WERI-Rb-1 (cell line): ENCODE measurements at places on chromosomes 12 and 14.
A peak's percentile ranks its signal among the peaks of the same experiment; 100 is the strongest.

GRCh38 chr12:49649445-49649844 lies 26.1 kb downstream of the PRPF40B start:
- no peak for DNase-seq

DNA sequence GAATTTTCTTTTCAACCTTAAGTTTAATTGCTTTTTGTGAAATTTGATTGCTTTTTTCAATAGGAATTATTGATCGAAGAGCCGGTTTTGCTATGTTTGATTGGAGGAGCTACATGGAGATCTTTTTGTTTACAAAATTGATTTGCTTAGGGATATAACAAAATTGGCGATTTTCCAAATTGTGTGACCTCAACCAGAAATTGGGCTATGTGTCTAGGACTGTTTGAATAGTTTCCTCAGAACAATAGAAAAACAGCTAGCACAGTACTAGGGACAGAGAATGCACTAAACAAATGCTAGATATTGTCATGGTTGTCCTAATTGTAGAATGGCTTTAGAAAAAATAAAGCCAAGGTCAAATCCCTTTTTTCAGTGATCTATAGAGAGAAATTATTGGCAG lies 2.4 kb downstream of the SLC17A8 start:
- DNase-seq: no peak

- no peak for DNase-seq
These were observed 35.1 kb upstream of the ACTN1 start for GRCh38 chr14:69013943-69014782.

GRCh38 chr12:50222275-50222783 lies 55.2 kb upstream of the CERS5 start:
- DNase-seq: peak; percentile 43

- no peak for DNase-seq
These were observed 110.0 kb upstream of the AMIGO2 start for GRCh38 chr12:47189728-47190127.

- no peak for DNase-seq
These were observed 48.2 kb upstream of the PLXNC1 start for GRCh38 chr12:94100211-94100627.

GRCh38 chr12:106088811-106089485 lies 49.8 kb downstream of the NUAK1 start:
- no peak for DNase-seq

GRCh38 chr14:96917442-96917963 lies 120.3 kb downstream of the VRK1 start:
- peak; percentile 95 for DNase-seq

GRCh38 chr12:15797818-15798217 lies 8.6 kb upstream of the EPS8 start:
- DNase-seq: no peak

DNA sequence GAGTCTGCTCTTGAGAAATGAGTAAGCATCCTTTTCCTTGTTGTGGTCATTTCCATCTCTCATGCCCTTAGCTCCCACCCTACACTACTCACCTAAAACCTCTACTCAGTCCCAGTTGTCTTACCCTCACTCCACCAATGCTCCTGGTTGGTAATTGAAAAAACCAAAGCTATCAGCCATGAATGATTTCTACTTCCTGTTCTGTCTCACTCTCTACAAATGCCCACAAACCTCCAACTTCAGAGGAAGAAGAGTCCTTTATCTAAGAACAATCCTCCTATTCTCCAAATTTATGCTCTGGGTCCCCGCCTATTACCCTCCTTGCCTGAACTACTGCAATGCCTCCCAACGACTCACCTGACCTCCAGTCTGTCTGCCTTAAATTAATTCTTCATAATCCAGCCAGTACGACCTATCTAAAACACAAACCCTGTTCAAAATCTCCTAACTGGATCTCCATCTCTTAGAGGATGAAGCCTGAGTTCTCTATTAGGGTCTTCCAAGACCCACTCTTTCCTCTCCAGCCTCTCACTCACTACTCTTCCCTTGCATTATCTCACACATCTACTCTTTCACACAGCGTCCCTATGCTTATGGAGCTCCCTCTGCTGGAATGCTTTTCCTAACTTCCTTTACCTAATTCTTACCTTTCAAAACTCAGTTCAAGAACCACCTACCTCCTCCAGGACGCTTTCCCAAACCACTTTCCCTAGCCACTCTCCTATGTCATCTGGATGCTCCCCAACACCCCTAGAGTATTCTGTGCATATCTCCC lies 2.2 kb downstream of the DHRS1 start:
- DNase-seq: peak; percentile 21

DNA sequence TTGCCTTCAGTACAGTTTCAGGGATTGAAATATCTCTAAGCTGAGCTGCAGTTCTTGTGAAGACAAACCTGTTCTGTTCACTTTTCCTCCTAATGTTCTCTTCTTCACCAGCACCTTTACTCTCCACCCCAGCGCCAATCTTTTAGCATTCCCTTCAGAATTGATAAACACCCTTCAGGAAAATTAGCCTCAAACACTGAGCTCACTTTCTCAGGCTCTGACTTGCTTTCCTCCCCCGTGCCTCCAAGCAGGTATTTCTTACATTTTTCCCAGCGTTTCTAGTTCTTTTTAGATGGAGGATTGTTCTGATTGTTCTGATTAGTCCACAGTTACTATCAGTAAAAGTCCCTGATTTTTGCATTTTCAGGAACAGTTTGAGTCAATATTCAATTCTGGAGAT lies 88.5 kb upstream of the EVL start:
- no peak for DNase-seq

DNA sequence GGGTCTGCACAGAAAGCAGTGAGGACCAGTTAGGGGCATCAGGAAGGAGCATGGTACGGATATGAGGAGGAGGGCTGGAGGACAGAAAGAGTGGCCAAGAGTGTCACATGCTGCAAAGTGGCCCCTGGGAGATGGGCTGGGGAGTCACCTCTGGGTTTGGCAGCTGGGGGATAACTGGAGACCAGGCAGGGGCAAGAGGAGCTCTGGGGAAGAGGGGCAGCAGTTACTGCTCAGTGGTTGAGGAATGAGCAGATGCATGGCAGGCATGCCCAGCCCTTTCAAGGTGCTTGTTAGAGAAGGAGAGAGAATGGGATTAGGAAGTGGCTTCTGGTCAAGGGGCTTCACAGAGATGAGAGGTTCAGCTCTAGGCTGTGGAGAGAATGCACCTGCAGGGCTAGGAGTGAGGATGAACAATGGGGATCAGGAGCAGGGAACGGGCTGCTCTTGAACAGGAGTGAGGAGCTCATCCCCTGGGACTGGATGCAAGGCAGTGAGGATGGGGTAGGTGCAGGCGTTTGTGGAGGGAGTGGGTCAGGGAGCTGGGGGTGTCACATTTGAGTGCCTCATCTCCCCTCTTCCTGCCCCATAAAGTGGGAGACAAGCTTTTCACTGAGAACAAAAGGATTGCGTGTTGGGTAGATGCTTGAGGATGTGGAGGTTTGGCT lies 127.5 kb downstream of the PAPOLA start:
- DNase-seq: no peak

DNA sequence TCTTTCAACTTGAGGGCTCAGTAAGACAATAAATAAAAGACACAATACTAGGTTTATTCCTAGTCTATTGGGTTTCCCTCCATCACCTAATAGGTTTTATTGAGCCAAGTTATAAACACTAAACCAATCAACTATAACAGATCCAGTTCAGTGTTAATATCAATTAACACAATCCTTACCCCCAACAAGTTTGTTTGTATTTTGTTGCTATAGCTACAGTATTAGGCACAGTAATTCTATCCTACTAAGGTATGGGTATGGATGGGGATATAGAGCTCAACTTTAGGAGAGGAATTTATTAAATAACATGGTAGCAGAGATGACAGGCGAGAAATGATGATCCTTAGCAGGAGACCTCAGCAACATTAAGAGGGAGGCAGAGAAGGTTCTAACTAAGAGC lies 13.3 kb downstream of the PPP4R3A start:
- DNase-seq: no peak

- DNase-seq: peak; percentile 30
These were observed 68.8 kb upstream of the SLC8A3 start for GRCh38 chr14:70257526-70257925.

DNA sequence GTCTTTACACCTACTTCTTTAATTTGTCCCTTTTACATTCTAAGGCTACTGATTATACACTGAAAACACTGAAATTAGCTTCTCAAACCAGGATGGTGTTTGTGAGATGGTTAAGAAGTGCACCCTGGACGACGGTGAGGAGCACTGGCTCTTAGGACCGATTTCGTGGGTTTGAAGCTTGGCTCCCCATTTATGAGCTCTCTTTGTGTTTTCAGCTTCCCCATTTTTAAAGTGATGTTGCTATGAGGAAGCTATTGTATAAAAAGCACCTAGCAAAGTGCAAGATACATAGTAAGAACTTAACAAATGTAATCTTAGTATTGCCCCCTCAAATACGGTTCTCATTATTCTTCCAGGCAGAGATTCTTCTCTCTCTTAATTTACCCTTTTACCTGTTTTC lies 4.7 kb downstream of the NFYB start:
- DNase-seq: no peak

GRCh38 chr12:124131659-124132058 lies 158.6 kb downstream of the ZNF664 start:
- no peak for DNase-seq

DNA sequence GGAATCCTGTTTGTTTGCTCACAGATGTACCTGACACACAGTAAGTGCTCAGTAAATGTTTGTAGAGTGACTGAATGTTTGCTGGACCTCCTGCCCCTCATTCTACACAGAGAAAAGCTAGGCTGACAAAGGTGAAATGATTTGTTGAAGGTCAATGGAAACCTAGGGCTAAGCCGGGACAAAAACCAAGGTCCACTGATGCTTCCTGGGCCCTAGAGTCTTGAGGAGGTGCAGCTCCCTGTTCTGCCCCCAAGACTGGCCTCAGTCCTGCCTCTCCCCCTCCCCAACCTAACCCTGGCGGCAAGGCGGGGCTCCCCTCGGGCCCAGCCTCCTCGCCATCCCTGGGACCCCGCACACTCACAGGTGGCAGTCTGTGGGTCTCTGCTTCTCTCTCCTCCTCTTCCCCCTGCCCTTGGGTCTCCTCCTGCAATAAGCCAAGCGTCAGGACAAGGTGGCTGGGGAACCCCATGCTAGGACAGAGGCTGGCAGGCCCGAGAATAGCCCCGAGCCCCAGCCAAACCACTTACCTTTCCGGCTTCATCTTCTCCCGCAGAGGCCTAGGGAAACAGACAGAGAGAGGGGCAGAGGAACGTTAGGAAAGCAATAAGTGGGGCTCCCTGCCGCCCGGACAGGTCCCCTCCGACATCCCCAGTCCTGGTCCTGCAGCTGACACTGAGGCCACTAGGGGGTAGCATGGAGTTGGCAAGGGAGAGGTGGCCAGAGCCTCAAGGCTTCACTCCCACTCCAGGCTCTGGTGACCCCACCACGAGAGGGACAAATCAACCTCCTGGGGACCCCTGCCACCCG lies 9.3 kb downstream of the PGF start:
- peak; percentile 87 for DNase-seq

DNA sequence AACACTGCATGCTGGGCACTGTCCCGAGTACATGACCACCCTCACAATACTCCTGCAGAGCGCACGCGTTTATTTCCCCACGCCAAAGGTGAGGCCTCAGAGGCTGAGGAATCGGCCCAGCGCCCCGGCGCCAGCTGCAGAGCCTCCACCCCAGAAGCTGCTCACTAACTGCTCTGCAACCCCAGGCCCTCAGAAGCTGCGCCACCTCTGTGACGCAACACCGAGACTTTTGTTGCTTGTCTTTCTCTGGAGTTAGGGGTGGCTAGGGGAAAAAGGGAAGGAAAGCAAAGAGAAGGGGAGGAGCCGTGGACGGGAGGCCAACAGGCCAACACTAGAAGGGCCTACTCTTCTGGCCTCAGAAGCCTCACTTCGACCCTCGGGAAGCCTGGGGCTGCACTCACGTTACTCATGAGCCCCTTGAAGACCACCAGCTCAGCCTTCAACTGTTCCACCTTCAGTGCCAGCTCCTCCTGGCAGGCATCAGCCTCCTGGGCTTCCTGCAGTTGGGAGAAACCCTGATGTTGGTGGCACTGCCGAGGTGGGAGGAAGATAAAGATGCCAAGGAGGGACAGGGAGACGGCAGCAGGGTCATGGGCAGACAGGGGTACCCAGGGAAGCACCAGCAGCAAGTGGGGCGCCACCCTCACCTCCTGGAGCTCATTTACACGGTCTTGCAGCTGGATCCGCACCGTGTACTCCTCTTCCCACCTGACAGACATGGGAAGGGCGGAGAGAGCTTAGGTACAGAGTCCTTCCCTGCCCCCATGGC lies 5.4 kb downstream of the IFFO1 start:
- DNase-seq: no peak

DNA sequence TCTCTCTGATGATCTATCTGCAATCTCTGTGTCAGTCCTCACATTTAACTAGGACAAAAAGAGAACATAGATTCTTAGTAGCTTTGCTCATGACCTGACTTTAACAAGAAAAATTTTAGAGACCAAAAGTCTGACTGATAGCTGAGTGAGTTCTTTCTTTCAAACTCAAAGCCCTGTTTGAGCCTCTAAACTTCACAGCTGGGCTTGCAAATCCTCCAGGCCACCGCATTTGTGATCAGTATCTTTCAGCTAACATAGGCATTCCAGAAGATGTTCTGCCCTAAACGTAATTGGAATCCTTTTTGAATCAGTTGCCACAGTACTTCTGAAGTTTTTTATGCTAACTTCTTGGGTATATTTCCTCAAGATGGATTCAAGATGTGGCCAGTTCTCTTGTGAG lies 459.0 kb downstream of the DPF3 start:
- DNase-seq: no peak

DNA sequence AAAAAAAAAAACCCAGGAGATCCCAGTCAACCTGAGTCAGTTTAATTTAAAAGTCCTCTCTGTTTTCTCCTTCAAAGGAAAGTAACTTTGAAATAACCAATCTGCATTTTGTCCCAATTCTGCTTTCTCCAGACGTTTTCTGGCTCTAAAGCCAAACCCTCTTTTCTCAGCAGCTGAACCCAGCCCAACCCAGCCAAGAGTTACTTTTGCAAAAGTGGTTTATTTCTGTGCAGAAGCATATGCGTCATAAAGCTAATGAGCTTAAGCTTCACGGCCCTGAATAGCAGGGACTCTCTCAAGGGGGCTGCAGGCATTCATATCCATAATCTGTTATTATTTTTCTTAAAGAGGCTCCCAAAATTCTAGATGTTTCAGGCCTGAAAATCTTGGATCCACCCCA lies 176.6 kb downstream of the GALC start:
- DNase-seq: no peak

DNA sequence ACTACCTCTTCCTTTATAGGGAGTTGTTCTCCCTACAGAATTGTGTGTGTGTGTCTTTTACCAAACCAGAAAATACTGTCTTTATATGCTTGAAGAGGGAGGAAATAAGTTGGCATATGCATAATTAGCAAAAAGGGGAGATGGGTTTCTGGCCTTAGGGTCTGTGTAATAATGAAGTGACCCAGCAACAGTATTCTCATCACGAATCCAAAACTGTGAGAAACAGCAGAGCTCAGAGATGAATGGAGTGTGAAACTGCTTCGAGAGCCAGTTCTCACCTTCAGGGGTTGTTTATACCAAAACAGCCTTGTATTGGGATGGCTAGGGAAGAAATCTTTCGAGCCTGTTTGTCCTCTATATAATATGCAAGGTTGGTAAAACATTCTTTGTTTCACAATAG lies 227.5 kb downstream of the MON2 start:
- no peak for DNase-seq
